ENCODE measurements at places on chromosomes 13 and 19.

GRCh38 chr19:41886761-41887710 lies 4.1 kb downstream of the ARHGEF1 start:
- no peak for DNase-seq

- no peak for DNase-seq
Measured at GRCh38 chr13:21309542-21310172, 133.2 kb downstream of the MRPL57 start.

- DNase-seq: no peak
Measured at GRCh38 chr13:110964229-110965037, 49.6 kb upstream of the ANKRD10 start.

GRCh38 chr19:36225219-36225892 lies 10.4 kb downstream of the ZNF146 start:
- DNase-seq: no peak

DNA sequence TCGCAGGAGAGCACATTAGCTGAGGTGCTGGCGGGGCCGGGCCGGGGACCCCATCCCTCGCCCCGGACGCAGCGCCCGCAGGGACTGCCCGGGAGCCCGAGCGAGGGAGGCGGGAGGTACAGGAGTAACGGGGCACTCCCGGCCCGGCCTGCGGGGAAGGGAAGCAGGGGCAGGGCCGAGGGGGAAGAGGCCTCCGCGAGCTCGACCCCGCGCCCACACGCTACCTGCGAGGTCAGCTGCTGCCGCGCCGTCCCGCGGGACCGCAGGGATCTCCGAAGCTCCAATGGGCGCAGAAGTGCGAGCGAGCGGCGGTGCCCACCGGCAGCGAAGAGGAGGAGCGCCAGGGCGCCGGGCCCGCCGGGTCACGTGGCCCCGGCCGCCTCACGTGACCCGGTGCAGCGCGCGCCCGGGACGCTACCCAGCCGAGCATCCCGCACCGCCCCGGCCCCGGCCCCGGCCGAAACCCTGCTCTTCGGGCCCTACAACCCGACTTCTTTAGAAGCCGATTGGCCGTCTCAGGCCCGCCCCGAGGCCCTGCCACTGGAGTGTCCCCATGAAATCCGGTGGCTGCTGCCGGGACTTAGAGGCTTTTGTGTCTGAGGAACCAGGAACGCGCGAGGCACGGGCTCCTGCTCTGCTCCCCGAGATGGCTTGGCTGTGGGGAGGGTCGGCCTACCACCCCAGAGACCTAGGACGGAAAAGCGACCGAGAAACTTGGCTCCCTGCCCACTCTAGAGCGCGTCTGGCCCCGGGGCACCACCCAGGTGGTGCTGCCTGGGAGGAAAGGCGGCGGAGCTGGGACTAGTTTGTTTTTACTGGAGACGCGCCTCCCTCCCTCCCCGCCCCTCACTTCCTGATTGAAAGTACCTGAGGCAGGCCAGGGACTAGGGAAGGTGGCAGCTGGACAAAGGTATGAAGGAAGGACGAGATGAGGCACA lies at the start of gene RCBTB1:
RCBTB1 (minus strand) TSS at position 339 of the 938 bp plus-strand sequence. CDS start 18,279 bp downstream, outside the sequence.
- no peak for DNase-seq

DNA sequence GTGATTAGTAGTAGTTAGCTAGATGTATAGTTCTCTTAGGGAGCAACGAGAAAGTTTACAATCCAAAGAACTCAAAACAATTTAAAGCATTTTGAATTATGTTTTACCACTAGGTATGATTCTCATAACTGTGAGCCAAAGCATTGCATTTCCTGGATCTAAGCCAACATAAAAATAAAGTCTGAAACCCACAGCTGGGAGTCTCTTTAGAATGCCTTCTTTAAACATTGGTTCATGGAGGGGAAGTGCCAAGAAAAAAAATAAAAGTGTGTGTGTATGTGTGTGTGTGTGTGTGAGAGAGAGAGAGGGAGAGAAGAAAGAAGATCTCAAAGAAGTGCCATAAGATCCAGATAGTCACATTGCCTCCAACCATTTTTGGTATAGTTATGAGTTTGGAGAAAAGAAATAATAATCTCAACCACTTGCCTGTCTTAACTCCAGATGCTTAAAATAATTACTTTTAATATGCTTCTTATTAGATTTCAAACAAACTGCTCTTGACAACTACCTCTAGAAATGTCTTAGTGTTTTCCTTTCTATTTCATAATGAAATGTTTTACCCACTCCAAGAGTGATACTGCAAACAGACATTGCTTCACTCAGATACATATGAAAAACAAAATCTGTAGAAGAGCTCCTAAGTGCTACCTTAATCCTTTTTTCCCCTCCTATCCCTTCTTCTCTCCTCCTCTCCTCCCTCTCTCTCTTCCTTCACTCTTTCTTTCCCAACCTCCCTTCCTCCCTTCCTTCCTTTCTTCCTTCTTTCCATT lies 554.1 kb downstream of the KCTD12 start:
- DNase-seq: no peak
